Stimulated activated CD4-positive, alpha-beta T cell treated with anti-CD3 and anti-CD28 coated beads, Interleukin-15, amount 100 ng/mL, for 1 hour (primary cell): ENCODE measurements at places on chromosomes 12 and 14.

DNA sequence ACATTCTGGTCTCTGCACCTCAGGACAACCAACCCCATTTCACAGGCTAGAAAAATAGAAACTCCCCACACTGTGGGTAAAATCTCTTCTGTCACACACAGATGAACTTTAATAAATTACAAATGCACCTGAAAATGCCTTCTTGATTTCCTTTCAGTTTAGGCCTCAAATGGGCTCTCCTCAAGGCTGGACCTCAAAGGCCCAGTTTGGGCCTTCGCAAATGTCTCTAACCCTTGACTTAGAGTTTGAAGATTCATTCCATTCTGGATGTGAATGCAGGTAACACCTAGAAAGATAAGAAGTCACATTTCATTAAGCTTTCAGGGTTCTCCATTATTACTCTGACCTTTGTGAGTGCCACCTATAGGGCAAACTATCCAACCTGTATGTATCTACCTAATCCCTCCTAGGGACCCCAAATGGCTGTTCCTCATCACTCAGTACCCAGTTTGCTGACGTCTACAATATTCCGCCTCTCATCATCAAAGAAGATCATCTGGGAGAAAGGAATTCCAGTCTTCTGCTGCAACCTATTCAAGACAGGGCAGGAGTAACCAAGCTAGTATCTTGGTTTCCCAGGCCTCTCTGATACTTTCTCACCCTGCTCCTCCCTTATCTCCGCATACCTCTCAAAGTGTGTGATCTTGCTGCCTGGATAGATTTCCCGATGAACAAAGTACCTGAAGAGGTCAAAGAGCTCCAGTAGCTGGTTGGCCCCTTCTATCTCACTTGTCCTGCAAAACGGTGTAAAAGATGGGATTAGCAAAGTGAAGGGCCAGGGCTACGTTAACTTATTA is 776 bp upstream of the CHMP4A start:
- no peak for DNase-seq

GRCh38 chr12:3632256-3632655 is 120.7 kb downstream of the CRACR2A start:
- DNase-seq, result no peak

GRCh38 chr12:15477761-15478160 is 155.5 kb downstream of the PTPRO start:
- DNase-seq, result no peak

DNA sequence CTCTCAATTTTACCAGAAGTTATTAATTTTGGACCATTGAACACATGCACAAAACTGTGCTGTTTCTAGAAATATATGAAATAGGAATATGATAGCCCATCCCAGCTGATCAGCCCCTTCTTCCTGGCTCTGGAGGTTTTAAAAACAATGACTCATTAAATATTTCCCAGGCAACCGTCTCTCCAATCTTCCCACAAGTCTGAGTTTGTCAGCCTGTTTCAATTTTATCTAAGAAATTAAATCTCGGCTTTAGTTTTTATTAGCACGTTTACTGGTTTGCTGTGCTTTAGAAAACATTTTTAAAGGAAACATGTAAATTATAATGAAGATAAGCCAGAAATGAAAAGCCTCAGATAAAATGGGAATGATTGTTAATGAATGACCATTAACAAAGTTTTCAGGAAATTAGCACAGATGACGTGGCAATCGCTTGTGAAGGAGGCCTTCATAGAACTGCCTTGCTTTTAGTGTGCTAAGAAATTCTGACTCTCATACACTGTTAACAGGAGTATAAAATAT is 89.3 kb upstream of the RAP1B start:
- DNase-seq, result no peak

- DNase-seq, result peak; percentile 59
Observed at GRCh38 chr12:132614861-132615578, 3.6 kb upstream of the P2RX2 start.

DNA sequence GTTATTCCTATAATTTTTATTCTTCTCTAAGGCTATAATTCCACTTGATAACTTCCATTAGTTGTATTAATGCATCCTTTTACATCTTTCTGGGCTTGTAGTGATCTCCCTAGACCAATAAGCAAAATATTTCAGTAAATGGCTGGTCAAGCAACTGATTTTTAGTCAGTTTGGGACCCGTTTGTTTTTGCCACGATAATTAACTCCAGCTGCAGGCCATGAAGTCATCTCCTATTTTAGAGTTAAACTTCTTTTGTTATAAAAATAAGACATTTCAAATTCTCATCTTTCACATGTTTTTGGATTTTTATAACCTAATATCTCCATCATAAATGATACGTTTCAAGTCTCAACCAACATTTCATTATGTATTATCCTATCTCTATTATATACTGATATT is 49.4 kb downstream of the MAGOHB start:
- no peak for DNase-seq

DNA sequence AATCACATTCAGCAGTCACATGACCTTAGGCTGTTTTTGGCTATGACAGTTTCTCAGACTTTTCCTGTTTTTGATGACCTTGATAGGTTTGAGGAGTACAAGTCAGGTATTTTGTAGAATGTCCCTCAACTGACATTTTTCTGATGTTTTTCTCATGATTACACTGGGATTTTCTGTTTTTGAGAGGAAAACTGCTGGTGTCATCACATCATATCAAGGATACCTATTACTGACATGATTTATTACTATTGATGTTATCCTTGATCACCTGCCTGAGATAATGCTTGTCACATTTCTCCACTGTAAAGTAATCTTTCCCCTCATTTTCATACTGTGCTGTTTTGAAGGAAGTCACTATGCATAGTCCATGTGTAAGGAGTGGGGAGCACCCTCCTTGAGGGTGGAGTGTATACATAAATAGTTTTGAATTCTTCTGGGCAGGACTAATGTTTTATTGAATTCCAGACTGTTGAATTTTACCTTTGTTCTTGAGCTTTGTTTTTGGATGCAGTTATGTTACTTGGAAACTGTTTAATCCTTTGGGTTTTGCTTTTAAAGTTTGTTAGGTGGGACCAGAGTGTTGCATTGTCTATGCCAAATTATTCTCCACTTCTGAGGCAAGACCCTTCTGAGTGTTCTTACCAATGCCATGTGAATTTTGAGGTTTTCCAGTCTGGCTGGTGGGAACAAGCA is 444.5 kb upstream of the FAR2 start:
- DNase-seq, result no peak

DNA sequence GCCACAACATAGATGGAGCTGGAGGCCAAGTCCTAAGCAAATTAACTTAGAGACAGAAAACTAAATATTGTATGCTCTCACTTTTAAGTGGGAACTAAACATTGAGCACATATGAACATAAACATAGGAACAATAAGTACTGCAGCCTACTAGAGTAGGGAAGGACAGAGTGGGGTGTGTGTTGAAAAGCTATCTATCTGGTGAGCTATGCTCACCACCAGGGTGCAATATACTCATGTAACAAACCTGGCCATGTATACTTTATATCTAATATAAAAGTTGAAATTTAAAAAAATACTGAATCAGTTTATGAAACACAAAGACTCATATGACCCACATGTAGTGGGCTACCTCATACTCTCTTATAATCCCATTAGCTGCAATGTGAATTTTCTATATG is 1305.0 kb downstream of the LRFN5 start:
- DNase-seq, result no peak
